ENCODE measurements at places on chromosomes 12 and 14.

- no peak for DNase-seq
Observed at GRCh38 chr14:32934073-32934880, 4.4 kb upstream of the NPAS3 start.

- no peak for DNase-seq
Observed at GRCh38 chr14:104792945-104793702, 2.4 kb downstream of the AKT1 start.

GRCh38 chr14:90109858-90110257 is 48.1 kb downstream of the KCNK13 start:
- DNase-seq: no peak

DNA sequence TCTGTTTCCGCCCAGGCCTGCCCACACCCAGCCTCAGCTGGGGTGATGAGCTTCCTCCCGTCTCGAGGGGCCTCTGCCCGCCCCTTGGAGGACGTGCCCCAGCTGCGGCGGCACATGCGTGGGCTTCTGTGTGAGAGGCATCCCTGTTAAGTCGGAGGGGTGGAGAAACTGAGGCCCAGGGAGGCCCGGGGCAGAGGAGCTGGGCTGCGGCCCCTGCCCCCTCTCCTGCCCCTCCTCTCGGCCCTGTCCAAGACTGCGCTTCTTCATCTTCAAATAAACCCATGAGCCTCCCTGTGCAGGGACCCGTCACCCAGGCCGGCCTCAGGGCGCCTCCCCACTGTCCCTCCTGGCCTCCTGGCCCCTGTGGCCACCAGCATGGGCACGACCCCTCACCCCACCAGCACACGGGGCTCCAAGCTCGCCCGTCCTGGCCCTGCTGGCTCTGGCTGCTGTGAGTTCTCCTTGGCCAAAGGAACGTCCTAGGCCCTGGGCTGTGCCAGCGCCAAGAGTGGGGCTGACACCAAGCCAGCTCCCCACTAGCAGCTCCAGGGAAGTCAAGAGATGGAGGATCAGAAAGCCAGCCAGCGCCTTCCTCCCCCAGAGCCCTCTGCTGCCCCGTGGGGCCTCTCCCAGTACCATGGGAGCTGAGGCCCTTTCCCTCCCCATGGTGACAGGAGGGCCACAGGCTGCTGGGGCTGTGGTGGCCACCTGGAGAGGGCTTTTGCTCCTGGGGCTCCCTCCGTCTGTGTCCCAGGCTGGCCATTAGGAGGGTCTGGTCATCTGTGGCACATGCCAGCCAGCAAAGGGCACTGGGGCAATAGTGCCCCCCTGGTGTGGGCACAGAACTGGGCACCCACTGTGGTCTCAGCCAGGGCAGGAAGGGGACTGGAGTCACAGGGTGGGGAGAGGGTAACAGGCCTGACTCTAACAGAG is 180.4 kb downstream of the KIF26A start:
- no peak for DNase-seq

- no peak for DNase-seq
Observed at GRCh38 chr12:14191612-14192011, 173.9 kb upstream of the ATF7IP start.

DNA sequence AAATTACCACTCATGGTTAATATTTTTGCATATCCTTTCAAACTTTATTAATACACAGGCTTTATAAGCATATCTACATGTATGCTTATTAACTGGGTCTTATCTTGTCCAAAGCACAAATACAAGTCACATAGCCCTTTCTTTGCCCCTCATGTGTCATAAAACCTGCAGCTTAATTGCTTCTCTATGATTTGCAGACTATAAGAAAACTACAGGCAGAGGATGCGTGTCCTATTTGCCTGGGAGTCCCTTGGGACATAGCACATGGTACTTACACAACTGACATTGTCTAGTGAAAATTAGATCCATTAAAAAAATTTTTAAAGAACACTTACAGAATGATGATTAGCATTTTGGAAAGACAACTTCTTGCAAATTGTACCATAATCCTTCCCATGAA is 190.5 kb upstream of the PLEKHA5 start:
- no peak for DNase-seq

GRCh38 chr12:89161557-89161956 is 190.7 kb downstream of the DUSP6 start:
- no peak for DNase-seq

- no peak for DNase-seq
Observed at GRCh38 chr12:126369487-126370463, 1304.5 kb downstream of the AACS start.

- DNase-seq: no peak
Observed at GRCh38 chr12:119788786-119789185, 88.3 kb downstream of the CIT start.

GRCh38 chr14:24979725-24980239 is 70.2 kb downstream of the STXBP6 start:
- no peak for DNase-seq

DNA sequence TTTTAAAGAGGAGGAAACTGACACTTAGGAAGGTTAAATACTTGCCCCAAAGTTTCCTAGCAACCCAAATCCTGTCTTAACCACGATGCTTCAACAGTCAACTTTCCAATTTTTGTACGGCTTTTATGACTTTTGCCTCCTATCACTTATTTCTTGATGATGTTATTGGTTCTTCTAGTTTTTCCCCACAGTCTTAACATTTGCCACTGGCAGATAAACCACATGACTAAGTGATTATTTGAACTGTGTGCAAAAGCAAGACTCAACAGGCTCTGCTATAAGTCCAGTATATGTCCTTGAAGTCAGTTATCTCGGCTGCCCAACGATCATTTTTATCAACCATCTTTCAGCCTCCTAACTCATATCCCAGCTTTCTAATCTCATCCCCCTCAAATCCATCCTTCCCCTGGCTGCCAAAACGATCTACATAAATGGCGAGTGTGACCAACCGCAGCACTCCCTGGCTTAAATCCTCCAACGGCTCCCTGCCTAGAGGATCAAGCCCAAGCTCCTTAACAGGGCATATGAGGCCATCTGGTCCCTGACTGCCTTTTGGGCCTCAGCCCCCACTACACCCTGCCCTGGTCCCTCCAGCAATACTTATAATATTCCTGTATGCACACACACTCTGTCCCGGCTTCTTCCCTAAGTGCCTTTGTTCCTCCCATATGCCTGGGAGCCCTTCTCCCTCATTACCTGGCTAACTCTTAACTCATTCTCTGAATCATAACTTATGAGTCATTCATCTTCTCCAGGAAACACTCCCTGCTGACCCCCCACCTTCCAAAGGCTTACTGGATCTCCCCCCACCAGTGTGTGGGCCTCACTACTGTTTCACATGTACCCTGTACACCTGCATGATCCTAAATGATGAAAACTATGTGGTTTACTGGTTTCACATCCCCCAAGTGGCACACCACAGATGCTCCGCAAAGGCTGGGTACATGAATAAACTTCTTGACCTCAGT is 8.8 kb downstream of the VPS37B start:
- DNase-seq: no peak

DNA sequence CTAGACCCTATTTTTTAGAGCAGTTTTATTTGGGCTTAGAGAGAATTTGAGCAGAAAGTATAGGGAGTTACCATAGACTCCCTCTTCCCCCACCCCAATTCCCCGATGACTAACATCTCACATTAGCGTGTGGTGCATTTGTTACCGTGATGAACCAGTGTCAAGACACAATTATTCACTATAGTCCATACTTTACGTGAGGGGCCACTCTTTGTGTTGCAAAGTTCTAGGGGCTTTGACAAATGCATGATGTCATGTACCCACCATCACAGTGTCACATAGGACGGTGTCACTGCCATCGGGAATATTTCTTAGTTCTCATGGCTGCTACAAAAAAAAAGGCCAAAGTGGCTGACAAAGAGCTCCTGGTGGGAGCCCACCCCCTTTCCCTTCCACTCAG is 119.1 kb downstream of the PHETA1 start:
- DNase-seq: no peak

DNA sequence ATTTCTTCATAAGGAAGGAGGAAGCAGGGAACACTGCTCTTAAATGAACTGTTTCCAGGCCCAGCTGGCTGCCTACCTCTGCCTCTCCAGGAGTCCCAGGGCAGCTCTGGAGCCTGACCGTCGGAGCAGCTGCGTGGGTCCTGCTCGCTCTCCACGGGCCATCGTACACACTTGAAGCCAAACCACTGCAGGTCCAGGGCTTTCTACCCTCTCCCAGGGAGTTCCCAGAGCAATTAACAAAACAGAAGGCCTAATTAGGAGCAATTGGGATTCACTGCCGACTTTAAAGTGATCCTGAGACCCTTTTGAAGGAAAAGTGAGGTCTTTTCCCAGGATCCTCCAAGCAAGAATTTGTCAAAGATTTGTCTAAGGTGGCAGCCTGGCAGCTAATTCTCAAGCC is 76.9 kb downstream of the OTX2 start:
- no peak for DNase-seq

- no peak for DNase-seq
Observed at GRCh38 chr14:37019488-37019887, 152.9 kb downstream of the SLC25A21 start.

DNA sequence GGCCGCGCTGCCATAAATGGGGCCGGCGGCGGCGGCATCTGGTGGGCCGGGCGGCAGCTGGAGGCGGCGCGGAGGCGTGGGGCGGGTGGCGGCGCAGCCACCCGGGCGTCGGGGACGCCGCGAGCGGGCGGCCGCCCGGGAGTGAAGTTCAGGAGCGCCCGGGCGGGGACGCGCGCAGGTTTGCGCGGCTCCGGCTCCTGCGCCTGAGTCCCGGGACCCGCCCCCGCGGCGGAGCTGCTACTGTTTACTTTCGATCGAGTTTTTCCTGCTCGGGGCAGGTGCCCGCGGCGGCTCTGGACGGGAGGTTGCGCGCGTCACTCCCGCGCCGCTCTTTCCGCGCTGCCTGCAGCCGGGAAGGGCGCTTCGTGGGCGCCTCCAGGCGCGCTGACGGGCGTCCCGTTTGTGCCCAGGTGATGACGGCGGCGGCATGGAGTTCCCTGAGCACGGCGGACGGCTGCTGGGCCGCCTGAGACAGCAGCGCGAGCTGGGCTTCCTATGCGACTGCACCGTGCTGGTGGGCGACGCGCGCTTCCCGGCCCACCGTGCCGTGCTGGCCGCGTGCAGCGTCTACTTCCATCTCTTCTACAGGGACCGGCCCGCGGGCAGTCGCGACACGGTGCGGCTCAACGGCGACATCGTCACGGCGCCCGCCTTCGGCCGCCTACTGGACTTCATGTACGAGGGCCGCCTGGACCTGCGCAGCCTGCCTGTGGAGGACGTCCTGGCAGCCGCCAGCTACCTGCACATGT is at the start of gene ZBTB42:
Gene ZBTB42, plus strand, starts transcription at position 331 of the 749 bp plus-strand sequence. Its CDS starts 97 bp downstream, at position 428.
- peak; percentile 20 for DNase-seq

DNA sequence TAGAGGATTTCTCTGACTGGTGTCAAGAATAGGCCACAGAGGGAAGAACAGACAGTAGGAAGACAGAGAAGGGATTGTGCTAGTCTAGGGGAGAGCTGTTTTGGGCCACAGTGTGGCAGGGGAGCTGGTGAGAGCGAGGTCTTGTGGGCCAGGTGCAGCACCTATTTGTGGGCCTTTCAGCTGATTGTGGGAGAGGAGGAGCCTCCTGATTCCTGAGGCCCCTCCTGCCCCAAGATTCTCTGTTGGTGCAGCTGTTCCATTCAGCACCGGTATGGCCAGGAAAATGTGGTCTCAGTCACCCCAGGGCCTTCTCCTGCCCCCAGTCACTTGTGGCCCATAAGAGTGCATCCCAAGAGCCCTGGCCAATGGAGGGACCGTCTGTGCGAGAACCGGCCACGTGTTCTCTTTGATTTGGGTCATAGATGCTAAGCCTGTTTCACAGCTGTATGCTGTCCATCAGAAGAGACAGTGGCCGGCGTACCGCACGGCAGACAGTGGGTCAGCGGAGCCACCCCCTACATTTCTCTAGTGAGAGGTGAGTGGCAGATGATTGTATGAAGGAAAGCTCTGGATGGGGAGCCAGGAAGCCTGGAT is 27.7 kb downstream of the TPCN1 start:
- no peak for DNase-seq

DNA sequence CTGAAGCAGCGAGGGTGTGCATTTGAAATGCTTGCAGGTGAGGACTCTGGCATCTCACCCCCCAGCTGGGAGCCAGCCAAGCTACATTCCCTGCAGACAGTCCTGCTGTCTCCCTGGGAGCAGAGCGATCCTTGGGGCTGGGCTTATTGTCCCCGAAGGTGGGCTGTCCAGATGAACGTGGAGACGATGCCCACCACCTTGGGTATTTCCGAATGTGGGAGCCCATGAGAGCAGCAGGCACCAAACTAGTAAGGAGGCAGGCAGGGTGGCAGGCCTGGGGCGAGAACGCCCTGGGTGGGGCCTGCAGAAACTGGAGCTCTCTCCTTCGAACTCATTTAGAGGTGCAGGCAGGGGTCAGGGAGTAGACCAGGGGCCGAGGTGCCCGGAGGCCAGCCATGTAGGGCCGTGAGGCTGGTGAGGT is 18.5 kb downstream of the ZBTB42 start:
- no peak for DNase-seq

- no peak for DNase-seq
Observed at GRCh38 chr12:4223273-4223845, 50.2 kb upstream of the CCND2 start.

DNA sequence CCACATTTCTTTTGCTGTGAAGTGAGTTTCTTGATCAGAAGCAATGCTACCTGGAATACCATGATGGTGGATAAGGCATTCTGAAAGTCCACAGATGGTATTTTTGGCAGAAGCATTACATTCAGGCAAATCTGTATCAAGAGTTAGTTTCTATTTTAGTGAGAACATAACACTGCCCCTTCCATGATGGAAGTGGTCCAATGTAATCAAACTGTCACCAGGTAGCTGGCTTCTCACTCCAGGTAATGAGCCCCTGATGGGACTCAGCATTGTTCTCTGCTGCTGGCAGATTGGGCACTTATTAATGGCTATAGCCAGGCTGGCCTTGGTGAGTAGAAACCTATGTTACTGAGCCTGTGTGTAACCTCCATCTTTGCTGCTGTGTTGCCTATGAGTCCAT is 80.7 kb downstream of the KCNA5 start:
- no peak for DNase-seq

- DNase-seq: peak; percentile 11
Observed at GRCh38 chr12:11822081-11822834, 172.8 kb downstream of the ETV6 start.

DNA sequence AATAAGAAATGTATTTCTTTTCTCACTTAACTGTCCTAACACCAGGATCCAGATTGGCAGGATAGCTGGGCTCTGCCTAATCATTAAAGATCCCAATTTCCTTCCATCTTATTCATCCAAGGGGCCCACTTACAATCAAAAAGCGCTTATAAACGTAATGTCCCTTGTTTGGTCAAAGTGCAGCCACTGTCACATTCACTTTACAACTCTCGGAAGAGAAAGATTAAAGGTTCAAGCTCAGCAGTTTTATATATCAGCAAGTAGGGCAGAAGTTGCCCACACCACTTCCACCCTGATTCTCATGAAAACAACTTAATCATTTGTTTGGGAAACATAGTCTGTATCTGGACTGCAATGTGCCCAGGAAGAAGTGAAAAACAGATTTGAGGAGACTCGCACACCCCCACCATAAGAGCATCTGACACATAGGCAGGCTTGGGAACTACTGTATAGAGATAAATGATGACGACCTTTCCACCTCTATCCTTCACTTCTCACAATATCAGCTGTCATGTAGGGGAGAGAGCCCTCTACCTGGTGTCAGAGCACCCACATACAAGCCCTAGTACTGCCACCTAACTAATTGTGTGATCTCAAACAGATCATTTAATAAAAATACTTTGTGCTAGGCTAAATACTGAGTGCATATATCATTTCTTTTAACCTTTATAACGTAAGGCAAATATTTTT is 80.8 kb downstream of the CAPZA3 start:
- no peak for DNase-seq

- no peak for DNase-seq
Observed at GRCh38 chr12:103912069-103912468, 18.1 kb upstream of the HSP90B1 start.

Data from activated CD8-positive, alpha-beta memory T cell treated with anti-CD3 and anti-CD28 coated beads for 1 hour (primary cell).